ENCODE measurements at places on chromosomes 6 and 20.

- DNase-seq, result no peak
Observed at GRCh38 chr6:3819161-3820110, 29.7 kb upstream of the FAM50B start.

DNA sequence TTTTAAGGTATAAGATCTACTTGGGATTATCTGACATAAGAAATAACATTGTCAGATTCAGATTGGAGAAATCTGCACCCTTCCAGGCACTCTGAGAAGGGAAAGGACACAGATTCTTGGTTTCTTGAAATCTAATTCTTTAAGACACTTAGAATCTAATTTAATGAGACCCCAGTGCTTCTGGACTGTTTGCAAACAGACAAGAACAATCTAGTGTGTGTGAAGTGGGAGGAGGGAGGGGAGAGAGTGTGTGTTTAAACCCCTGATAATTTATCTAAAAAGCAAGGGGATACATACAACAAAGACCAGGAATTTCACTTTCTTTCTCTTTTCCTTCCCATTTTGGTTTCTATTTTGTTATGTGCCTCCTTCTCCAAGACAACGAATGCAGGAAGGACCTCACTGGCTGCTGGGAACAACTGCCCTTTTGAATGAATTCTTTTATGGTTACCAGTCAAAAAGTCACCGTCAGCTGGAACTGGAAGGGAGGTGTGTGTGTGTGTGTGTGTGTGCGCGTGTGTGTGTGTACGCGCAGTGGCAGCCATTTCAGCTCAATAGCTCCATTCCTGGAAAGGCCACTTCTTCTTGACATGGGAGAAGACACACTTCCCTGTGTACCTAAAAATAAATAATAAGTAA is 129.4 kb downstream of the BCAS1 start:
- no peak for DNase-seq

GRCh38 chr6:96836631-96837080 is 621 bp downstream of the GPR63 start:
- DNase-seq, result no peak

GRCh38 chr6:137775720-137776119 is 91.3 kb upstream of the TNFAIP3 start:
- DNase-seq, result no peak

- no peak for DNase-seq
Observed at GRCh38 chr20:15759594-15759993, 813.7 kb downstream of the KIF16B start.

- DNase-seq, result no peak
Observed at GRCh38 chr20:43948455-43948854, 33.8 kb downstream of the TOX2 start.

GRCh38 chr6:169035385-169036240 is 218.0 kb downstream of the THBS2 start:
- DNase-seq, result no peak

DNA sequence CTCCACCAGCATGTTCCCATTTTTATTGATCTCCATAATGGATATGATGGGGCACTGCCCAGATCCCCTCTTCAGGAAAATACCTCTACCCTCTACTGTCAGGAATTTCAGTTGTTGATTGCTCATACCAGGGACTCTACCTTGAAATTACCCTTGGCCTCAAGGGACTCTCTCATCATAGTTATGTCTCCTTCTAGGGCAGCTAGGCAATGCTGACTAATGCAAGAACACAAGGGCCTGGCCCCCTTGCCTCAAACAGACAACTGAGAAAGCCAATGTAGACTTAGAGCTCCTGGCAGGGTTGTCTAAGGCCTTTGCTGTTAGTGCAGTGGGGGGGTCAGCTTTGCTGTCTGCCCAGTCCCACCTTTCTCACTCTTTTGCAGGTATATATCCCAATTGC is 493.1 kb downstream of the BTBD3 start:
- no peak for DNase-seq

DNA sequence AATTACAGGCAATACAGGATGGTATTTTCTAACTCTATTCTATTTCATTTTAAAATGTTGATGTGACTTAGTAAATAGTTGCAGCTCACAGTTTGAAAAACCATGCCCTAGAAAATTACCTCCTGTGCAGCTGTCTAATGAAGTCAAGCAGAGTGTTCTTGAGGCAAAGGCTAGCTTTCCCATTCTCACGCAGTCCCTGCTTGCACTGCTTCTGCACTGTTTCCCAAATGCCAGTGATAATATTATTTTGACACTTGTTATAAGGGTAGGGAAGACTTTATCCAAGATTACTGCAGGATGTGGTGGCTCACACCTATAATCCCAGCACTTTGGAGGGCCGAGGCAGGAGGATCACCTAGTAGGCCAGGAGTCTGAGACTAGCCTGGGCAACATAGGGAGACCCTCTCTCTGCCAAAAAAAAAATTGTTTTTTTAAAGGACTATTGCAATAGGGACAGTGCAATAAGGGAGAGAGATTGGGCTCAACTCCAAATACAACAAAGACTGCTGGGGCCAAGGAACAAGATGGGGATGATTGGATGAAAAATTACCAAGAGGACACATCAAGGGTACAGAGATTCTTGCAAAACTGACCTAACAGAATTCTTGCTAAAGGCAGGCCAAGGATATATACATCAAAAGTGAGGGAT is 196.1 kb downstream of the LY86 start:
- DNase-seq, result no peak

DNA sequence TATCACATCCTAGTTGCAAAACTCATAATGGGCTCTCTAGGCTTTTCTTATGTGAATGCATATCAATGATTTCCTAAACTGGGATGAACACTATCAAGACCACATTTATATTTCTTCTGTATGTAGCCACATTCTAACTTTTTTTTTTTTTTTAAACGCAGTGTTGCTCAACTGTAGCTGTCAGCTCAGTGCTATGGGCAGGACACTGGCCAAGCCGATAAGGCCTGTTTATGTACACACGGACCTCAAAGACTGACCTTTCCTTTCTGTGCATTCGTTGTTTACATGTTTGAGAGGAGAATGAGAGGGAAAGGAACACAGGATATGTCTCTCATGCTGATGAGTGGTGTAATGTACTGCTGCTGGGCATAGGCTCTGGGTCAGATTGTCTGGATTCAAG is 75.1 kb upstream of the B3GAT2 start:
- no peak for DNase-seq

GRCh38 chr6:142152746-142153145 is 5.7 kb downstream of the VTA1 start:
- no peak for DNase-seq

DNA sequence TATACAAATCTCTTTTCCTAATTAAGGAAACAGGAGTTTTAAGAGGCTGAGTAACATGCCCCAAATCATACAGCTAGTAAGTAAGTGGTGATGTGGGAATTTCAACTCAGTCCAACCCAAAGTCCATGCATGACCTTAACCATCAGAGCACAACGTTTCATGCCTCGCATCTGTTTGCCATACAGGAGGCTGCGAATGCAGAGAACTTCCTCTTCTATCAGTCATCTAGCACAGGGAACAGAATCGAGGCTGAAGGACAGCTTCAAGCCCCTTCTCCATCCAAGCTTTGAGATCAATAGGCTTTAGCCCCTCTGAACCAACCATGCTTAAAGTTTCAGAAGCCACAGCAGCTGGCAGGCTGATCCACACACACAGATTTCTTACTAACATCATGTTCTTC is 113.2 kb downstream of the MAFB start:
- no peak for DNase-seq

DNA sequence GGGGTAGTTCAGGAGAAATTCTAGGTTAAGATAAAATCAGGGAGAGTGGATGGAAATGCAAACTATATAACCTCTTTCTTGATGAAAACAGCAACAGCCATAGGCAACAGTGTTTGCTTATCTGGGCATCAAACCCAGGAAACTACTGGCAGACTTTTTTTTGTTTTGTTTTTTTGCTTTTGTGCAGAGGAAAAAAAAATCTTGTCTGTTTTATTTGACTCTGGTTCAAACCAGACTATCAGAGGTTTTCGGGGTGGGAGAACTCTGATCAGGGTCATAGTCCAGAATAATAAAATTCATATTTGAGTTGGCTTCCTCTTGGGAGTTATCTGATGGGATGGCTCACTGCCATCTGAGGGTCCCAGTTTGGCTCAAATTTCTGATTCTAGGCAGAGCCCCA is 88.8 kb upstream of the ZNFX1 start:
- DNase-seq, result no peak

DNA sequence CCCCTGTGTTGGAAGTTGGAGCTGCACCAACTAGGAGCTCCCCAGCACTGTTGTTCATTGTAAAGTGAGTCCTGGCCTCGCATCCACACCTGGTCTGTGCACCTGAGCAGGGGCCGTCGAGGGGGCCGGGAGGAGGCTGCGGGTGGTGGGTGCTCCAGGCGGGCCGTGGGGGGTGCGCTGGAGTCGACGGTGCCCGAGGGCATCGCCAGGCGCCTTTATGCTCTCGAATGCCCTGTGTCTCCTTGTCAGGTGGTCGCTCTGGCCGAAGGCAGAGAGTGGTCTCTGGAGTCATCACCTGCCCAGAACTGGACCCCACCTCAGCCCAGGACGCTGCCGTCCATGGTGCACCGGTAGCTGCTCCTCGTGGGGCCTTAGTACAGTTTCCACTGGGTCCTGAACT is 4.3 kb downstream of the ARFGAP1 start:
- no peak for DNase-seq

DNA sequence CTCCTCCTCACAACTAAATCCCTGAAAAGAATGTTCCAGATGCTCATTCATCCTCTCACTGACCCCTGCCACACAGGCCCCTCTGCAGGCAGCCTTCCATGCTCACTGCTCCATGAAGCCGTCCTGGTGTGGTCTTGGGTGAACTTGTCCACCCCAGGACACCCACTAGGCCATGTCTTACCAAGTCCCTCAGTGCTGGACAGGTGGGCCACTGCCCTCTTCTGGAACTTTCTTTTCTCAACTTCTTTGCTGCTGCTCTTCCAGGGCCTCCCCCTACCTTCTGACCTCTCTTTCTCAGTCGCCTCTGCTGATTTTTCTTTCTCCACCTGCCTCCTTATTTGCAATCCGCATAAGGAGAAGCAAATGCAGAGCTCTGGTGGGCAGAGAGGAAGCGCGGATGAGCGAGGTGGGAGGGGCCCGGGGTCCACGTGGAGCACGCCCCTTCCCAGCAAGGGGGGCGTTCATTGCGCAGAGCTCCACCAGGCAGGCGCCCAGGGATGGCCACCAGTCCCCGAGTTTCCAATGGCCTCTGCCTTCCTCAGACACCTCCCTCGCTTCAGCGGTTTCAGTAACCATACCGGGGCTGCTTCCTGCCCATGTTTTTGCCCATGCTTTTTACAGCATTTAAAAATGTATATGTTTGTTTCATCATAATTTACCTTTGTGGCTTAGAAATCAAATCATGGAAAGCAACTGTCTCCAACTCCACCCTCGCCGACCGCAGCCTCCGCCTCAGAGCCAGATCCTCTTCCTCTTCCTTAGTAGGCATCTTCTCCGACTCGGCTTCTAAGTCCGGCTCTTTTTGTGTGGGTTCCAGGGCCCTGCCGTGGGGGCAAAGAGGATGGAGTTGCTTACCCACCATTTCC is 129.6 kb downstream of the ZDHHC14 start:
- DNase-seq, result no peak

DNA sequence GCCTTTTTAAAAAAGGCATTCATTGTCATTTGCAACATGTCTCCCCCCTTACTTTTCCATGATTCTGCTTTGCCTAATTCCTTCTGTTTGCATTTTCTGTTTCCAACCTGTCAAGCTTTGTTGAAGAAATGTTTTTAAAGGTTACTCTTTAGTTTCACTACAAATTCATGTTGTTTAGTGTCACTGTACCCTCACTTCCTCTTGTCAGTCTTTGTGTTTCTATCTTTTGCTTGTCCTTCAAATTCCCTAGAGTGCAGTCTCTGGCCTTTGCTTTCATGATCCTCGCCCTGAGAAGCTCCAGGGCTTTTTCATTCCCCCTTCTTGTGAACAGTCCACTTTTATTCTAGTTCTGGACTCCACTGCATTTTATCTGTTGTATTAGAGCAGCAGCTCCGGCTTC is 90.6 kb downstream of the MAP3K4 start:
- DNase-seq, result no peak

DNA sequence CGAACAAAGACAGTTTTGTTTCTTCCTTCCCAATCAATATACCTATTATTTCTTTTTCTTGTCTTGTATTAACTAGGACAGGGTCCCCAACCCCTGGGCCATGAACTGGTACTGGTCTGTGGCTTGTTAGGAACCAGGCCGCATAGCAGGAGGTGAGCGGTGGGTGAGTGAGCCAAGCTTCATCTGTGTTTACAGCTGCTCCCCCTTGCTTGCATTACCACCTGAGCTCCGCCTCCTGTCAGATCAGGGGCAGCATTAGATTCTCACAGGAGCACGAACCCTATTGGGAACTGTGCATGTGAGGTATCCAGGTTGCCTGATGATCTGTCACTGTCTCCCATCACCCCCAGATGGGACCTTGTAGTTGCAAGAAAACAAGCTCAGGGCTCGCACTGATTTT is 151.9 kb downstream of the CDKAL1 start:
- no peak for DNase-seq

DNA sequence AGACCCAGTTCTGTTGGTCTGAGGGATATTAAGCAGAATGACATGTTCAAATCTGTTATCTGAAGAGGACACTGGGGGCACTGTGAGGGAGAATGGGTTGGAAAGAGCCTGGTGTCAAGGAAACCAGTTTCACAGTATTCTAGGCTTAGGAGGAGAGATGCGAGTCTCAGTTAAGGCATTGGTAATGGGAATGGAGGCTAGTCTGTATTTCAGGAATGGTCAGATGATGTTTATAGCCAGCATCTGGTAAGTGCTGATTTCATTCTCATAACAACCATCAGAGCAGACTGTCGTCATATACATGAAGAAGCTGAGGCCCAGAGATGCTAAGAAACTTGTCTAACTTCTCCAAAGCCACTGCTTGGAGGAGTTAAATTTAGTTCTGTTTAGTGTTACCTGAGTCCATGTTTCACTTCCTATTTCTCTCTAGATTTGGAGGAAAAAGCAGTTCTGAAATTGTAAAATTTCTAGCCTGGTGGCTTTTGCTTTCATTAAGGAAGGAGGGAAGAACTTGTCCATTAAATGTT is 242.0 kb downstream of the ARID1B start:
- no peak for DNase-seq

- no peak for DNase-seq
Observed at GRCh38 chr6:89067796-89068195, 12.8 kb upstream of the PNRC1 start.

- no peak for DNase-seq
Observed at GRCh38 chr20:63284544-63284949, 8.4 kb upstream of the COL20A1 start.

DNA sequence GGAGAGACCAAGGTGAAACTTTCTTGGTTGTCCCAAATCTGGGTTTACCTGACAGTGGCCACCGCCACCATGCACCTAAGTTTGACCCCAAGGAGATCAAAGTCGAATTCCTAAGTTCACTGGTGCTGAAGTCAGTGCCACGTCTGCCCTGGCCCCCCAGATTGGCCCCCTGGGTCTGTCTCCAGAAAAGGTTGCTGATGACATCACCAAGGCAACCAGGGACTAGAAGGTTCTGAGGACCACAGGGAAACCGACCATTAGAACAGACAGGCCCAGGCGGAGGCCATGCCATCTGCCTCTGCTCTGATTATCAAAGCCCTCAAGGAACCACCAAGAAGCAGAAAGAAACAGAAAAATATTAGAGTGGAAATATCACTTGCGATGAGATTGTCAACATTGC is 91.2 kb downstream of the DLL1 start:
- DNase-seq, result peak; percentile 39
